ENCODE measurements at places on chromosomes 3 and 15.
A peak's percentile ranks its signal among the peaks of the same experiment; 100 is the strongest.

GRCh38 chr3:183261151-183261724 is 8.2 kb downstream of the B3GNT5 start:
- no peak for DNase-seq

GRCh38 chr3:15556512-15556911 is 35.0 kb upstream of the COLQ start:
- DNase-seq, result peak; percentile 46

- no peak for DNase-seq
Observed at GRCh38 chr15:62241135-62241770, 76.2 kb upstream of the C2CD4B start.

DNA sequence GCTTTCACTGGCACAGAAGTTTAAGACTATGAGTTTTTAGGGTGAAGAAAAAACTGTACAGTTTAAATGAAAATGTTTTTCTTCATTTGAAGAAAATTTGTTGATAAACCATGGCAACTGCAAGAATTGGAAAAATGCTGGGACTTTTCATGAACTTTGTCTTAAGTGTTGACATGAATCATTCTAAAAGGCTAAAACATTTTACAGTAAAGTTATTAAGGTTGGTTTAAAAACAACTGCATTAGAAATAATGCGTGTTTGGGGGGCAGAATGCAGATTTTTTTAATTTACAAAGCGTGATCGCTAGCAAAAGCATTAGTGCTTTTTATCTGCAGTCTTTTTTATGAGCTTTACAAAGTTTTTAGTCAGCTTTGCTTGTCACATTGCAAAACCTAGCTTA is 601.9 kb upstream of the TGFBR2 start:
- DNase-seq, result no peak

DNA sequence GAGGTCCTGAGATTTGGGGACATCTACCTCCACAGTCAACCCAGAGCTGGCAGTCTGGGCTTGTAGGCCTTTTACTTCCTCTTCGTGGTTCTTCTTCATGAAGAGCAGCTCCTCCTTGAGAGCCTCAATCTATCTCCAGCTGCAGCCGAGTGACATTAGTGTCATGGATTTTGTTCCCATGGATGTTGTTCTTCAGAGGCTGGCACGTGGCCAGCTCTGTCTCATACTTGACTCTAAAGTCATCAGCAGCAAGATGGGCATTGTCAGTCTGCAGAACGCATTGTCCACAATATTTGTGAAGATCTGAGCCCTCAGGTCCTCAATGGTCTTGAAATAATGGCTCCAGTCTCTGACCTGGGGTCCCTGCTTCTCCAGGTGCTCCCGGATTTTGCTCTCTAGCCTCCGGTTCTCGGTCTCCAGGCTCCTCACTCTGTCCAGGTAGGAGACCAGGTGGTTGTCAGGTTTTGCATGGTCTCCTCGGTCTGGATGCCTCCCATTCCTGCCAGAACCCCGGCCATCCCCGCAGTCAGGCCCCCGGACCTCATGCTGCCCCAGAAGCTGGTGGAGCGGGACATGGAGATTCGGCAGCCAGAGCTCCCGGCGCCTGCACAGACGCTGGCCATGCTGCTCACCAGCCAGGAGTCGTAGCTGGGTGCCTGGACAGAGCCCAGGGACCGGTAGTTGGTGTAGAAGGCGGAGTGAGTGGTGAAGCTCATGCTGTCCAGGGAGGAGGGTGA is 3.4 kb upstream of the CCNL1 start:
- no peak for DNase-seq
